Karpas-422 (cell line): ENCODE measurements at places on chromosomes 1 and 21.

- peak; percentile 73 for DNase-seq
Observed at GRCh38 chr1:219189952-219190351, 16.3 kb downstream of the LYPLAL1 start.

DNA sequence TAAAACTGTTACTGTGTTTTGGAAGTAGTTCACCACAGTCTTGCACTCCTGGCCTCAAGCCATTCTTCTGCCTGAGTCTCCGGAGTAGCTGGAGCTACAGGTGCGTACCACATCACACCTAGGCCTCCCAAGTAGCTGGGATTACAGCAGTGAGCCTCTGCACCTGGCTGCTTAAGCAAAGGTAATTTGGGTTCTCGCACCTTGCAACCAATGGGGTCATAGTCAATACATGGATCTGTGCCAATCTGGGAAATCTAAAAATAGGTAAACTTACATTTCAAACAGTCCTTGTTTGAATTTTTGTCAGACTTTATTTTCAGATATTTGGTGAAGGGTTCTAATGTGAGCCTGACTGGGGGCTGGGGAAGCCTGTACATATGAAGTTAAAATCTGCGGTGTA is 466.5 kb downstream of the PCP4 start:
- DNase-seq = no peak

DNA sequence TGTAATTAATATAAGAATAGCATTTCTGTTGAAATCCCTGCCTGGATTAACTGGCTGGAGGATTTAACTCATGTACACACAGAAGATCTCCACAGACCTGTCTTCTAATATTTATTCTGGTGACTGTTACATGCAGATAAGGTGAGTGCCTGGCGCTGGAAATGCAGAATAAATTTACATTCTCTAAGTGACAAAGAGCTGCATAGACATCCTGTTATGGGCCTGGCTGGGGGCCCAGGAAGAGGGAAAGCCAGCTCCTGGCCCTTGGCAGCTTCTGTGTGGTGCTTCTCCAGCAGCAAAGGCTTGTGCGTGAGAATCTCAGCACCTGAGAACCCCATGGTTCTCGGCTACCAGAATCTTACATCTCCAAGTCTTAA is 446.6 kb downstream of the PTPRU start:
- peak; percentile 25 for DNase-seq

DNA sequence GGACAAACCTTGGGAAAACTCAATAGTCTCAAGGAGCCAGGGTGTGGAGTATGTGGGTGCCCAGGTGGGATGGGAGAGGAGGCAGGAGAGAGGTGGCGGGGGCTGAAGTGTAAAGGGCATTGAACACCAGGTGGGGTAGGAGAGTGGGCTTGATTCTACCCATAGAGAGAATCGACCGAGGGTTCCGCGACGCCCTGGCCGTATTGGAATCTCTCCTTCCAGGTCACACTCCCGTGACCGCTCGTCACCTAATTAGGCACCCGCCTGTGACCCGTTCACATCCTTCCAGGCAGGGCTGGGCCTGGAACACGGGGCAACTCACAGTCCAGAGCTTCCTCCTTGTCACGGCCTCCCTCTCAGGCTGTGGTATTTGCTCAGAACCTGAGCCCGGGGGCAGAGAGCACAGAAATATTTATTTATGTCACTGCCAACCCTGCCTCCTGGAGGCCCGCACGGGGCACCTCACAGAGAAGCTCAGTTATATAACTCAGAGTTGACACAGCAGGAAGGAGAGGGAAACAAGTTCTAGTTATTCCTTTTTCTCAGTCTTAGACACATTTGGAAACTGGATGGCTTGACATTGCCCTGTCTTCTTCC is 12.0 kb downstream of the NCMAP start:
- no peak for DNase-seq

GRCh38 chr1:77544845-77545244 is 137.6 kb downstream of the ZZZ3 start:
- DNase-seq = no peak

GRCh38 chr1:184684285-184685074 is 70.2 kb downstream of the EDEM3 start:
- no peak for DNase-seq

- no peak for DNase-seq
Observed at GRCh38 chr1:25550155-25550506, 6.7 kb downstream of the LDLRAP1 start.

GRCh38 chr1:168032029-168032428 is 95.2 kb upstream of the MPC2 start:
- peak; percentile 64 for DNase-seq

GRCh38 chr1:33527934-33528333 is 55.5 kb downstream of the ZSCAN20 start:
- no peak for DNase-seq

- no peak for DNase-seq
Observed at GRCh38 chr1:213571419-213571818, 416.4 kb upstream of the PROX1 start.

DNA sequence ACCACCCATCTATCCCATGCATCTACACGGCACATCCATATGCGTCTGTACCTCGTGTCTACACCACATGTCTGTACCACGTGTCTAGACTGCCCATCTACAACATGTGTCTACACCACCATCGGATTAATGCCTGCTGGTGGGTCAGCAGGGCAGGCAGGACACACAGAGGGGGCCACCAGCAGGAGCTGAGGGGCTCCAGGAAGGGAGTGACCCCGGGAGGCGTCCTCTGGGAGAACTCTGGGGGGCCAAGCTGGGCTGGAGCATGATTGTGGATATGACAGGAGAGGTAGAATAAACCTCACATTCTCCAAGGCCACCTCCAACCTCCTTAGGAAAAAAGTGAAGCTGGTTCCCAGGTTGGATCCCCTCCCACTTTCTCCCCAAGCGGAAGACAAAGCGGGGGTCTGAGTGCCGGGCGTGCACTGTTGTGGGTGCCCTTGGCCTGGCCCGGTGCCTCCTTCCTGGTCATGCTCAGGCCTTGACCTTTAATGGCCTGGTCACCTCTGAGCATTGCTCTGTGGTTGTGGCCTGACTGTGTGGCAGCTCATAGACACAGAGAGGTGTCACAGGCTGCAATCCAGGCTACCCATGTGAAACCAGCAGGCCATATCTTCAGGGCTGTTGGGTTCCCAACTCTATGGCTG is 881 bp upstream of the ACTRT2 start:
- no peak for DNase-seq
